ENCODE measurements at places on chromosomes 2 and 18.

DNA sequence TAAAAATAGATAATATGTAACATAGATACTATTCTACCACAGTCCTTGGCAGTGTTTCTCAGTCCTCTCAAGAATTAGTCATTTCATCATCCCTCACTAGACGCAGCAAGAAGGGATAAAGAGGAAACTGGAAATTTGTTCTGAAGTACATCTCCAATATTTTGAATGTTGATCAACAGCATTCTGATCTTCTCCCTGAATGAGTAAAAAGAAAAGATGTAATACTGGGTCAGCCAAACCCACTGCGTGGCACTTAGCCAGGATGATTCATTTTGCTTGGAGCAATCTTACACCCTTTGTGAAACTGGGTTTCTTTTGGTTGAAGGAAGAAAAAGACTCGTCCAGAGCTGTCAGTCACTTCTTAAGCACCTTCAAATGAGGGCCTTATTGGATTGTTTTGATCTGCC lies 54.1 kb downstream of the TAF1B start:
- no peak for DNase-seq

- DNase-seq = no peak
Measured at GRCh38 chr18:62109676-62110075, 77.2 kb downstream of the PIGN start.

DNA sequence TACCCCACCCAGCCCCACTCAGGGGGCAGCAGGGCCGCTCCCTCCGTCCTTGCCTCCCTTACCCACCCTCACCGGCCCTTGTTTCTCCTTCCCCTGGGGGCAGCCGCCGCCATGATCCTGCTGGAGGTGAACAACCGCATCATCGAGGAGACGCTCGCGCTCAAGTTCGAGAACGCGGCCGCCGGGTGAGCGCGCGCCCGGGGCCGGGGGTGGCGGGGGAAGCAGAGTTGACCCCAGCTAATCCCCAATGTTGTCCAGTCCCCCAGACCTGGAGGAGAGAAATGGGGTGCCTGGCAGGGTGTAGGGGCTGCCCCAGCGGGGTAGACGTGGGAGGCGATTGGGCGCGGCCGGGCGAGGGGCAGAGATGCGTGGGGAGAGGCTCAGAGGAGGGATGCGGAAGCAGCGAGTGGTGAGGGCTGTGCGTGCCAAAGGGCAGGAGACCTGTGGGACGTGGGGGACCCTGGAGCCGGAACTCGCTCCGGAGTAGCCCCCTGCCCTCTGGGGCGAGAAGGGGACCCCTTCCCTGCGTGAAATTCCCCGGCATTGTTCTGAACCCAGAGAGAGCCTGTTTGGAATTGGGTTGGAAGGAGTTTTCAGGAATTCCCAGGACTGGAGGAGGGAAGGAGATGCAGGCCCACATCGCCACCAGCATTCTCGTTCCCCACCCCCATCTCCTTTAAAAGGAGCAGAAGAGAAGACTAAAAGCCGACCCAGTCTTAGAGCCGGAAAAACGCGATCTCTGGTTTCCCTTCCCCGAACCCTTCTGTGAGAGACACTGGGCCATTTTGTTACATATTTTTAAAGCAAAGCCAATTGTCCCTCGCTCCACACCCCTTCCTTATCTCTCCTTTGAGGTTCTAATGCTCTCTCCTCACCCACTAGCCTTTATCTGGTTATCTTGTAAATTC lies 625 bp downstream of the ARPC2 start:
- DNase-seq = peak; percentile 23

- no peak for DNase-seq
Measured at GRCh38 chr18:59052965-59053820, 86.5 kb upstream of the SEC11C start.

GRCh38 chr2:29113891-29114321 lies 1.3 kb upstream of the CLIP4 start:
- no peak for DNase-seq

DNA sequence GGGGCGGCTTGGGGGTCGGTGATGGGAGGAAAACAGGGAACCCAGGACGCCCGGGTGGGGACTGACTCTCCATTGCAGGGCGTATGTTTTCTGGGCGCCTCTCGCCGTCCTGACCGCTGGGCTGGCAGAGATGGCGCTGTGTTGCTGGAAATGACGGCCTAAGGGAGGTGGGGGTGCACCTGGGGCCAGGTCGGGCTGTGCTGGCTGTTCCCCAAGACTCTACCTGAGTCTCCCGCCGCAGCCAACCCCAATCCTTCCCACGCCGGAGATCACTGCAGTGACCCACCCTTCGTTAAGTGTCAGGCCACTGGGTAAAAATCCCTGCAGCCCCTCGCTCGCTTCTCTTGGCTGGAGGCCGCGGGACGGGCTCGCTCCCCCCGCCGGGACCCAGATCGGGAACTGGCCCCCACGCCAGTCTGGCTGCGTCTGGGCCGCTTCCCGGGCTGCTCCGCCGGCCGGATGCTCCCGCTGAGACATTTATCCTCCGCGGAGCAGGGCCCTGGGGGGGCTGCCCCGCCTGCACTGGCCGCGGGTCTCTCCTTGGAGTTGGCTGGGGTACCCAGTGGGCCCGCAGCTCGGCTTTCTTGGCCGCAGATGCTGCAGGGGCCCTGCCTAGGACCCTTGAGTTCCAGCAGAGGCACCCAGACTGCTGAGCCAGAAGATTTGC lies 7.8 kb upstream of the ARMC9 start:
- DNase-seq = peak; percentile 48

DNA sequence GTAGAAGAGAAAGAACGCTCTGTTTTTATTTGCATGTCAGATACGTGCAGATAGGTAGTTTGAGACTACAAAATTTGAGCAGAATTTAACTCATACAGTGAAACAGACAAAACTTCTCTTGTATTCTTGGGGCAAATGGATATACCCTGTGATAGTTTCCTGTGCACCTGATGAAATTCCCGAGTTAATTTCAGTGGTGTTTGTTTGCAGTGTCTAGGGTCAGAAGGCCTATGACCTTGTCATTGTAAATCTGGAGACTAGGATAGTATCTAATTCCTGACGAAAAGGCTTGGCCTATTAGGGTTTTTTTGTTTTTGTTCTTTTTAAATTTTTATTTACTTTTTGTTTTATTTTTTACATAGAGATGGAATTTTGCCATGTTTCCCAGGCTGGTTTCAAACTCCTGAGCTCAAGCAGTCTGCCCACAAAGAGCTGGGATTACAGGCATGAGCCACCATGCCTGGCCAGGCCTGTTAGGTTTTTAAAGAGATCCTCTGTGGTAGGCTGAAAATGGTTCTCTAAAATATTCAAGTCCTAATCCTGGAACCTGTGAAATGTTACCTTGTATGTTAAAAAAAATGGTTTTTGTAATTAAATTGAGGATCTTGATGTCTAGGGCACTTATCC lies 17.6 kb downstream of the LCLAT1 start:
- no peak for DNase-seq
